Stimulated activated CD8-positive, alpha-beta memory T cell treated with anti-CD3 and anti-CD28 coated beads, Interleukin-7, amount 100 ng/mL, for 1 hour (primary cell): ENCODE measurements at places on chromosomes 4 and X.

- DNase-seq: no peak
Observed at GRCh38 chr4:72971572-72971971, 97.9 kb downstream of the COX18 start.

DNA sequence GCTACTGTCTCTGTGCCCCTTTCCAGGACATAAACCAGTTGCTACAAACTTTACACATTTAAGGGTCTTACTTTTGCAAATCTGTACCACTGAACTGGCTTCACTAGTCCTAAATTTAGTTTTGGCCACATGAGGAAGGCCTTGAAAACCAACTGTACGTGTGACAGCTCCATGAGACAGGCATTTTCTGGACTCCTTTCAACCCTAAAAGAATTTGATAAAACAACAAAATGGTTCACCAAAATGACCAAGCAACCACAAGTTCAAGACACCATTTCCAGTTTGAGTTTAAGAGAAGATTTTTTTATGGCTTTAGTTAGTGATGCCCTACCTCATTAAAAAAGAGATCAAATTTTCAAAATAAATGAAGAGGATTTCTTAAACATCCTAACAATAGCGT, 246.4 kb downstream of the ZNF674 start:
- no peak for DNase-seq

DNA sequence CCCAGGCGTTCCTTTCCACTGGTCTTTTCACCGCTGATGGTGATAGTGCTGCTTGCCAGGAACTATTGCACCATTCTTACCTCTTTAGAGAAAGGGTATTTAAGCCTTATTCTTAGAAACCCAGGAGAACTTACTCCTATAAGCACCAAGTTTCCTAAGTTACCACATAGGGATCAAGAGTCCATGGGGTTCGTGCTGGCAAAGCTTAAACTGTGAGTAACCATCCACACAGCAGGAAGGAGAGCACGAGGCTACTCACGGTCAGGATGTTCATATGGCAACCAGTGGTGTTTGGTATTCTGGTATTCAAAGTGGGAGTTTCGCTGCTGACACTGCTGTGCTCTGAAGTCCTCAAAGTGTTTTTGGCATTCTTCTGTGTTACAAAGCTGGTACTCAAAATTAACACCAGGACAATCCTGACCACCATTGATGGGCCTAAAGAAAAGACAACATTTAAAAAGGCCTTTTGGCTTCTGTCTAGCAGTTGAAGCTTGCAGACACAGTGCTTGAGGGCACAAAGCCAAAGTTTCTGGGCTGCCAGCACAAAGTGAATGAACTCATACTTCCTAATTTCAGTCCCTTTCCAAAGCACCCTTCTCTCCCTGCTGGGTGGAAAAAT, 256.9 kb downstream of the ADAMTS3 start:
- DNase-seq: no peak

- no peak for DNase-seq
Observed at GRCh38 chrX:55624403-55624802, 1.2 kb downstream of the FOXR2 start.
